Muscle of back (tissue), 13 donors: ENCODE measurements at places on chromosomes 7 and 10. TPM values are rescaled to one million over a fixed set of nuclear protein-coding genes. Genes with fewer than 3 reads are reported as not detected.

Gene ACTL6B
- polyA plus RNA-seq, result not detected

Gene ASB10
- polyA plus RNA-seq, result 4.5 TPM

Gene WBP1L
- 41.3 TPM for polyA plus RNA-seq

Gene YKT6
- polyA plus RNA-seq, result 64.2 TPM

Gene KEL
- polyA plus RNA-seq, result 0.91 TPM

Gene HOXA7
- polyA plus RNA-seq, result 12.3 TPM

Gene GRM3
- polyA plus RNA-seq, result not detected

Gene VGF
- not detected for polyA plus RNA-seq

Gene SERPINE1
- polyA plus RNA-seq, result 5.0 TPM

Gene SLC37A3
- 36.0 TPM for polyA plus RNA-seq

Gene SYT15B
- 0.84 TPM for polyA plus RNA-seq

Gene KBTBD2
- 44.8 TPM for polyA plus RNA-seq

Gene PIP
- polyA plus RNA-seq, result not detected

Gene SH2D4B
- 0.08 TPM for polyA plus RNA-seq

Gene STK31
- polyA plus RNA-seq, result 1.3 TPM

Gene PNLIPRP3
- polyA plus RNA-seq, result 1.3 TPM

Gene NODAL
- polyA plus RNA-seq, result 0.29 TPM

Gene CABCOCO1
- 0.20 TPM for polyA plus RNA-seq

Gene LRRTM3
- polyA plus RNA-seq, result 1.5 TPM

Gene PTPRE
- polyA plus RNA-seq, result 5.9 TPM

Gene TLX1
- not detected for polyA plus RNA-seq

Gene C10orf71
- polyA plus RNA-seq, result 40.0 TPM

Gene SORBS1
- polyA plus RNA-seq, result 82.6 TPM

Gene INHBA
- 8.0 TPM for polyA plus RNA-seq

Gene SLC18A3
- not detected for polyA plus RNA-seq

Gene H2BK1
- polyA plus RNA-seq, result not detected

Gene HNRNPF
- 108 TPM for polyA plus RNA-seq

Gene NKX2-3
- 0.20 TPM for polyA plus RNA-seq

Gene TRPV6
- 0.23 TPM for polyA plus RNA-seq

Gene PNLIPRP1
- polyA plus RNA-seq, result not detected

Gene HOXA5
- 6.9 TPM for polyA plus RNA-seq

Gene UCN3
- not detected for polyA plus RNA-seq

Gene UBE2D4
- 19.8 TPM for polyA plus RNA-seq

Gene MMP21
- polyA plus RNA-seq, result 0.56 TPM

Gene MLXIPL
- 1.1 TPM for polyA plus RNA-seq

Gene SPDYE16
- 5.4 TPM for polyA plus RNA-seq

Gene COL17A1
- 0.35 TPM for polyA plus RNA-seq

Gene UBTD1
- polyA plus RNA-seq, result 15.6 TPM

Gene METTL27
- polyA plus RNA-seq, result 1.2 TPM

Gene SPDYE1
- polyA plus RNA-seq, result 0.83 TPM

Gene TEX47
- polyA plus RNA-seq, result not detected

Gene MTERF1
- 10.1 TPM for polyA plus RNA-seq

Gene MARCHF5
- 34.5 TPM for polyA plus RNA-seq
